ENCODE measurements at places on chromosomes 4 and X.

DNA sequence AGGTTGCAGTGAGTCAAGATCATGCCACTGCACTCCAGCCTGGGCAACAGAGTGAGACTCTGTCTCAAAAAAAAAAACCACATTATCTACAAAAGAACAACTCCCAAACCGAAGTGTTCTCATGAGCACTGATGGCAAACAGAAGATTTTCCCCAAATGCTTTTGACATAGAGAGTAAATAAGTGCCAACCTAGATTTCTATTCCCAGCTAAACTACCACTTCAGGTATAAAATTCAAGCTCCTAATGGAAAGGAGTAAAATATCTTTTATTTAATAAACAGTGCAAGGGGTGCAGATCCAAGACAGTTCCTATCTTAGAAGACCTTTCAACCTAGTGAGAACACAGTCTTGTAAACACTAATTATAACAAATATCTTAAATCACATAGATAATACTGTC is 170.3 kb downstream of the TENM3 start:
- DNase-seq, result no peak

DNA sequence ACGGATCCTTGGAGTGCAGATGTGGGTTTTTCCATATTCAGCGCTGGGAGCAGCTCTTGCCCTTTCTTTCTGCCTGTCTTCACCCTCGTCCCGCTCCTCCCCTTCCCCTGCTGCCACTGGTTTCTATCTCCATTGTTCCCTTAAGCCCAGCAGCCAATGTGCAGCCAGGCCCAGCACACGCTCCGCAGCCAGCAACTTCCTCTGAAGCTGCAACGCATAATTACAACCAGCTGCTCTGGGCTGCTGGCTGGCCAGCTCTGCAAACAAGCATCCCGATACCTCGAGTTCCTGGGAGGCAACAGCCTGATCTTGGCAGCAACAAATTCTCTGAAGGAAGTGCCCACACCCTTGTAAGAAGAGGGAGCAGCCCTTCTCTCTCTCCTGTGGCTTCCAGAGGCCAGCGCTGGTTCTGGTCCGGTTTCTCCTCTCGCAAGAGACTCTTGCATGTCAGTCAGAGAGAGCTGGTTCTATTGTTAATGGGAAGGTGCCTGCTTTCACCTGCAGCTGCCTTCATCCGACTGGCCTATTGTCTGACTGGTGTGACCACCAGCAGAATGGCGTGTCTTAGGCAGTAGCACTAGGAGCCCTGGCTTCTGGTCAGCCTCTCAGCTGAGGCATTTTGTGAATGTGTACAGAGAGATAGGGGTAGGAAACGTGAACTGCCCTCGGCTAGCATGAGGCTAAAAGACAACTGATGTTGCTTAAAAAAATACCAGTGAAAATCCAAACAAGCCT is 83.8 kb upstream of the MAML3 start:
- DNase-seq, result no peak

DNA sequence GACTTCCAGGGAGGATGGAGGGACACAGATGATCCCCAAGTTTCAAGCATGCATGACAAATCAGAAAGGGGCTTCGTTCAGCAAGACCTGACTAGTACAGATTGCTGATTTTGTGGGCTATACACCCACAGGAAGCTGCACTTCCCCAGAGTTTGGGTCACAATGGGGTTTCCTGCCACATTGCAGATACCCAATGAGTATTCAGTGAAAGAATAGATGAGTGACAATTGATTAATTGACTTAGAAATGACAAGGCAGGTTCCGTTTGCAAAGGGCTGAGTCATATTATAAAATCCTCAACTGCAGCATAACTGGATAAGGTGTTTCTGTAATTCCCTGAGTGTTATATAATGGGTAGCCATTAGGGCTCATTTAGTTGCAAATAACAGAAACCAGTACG is 146.6 kb upstream of the TBL1X start:
- no peak for DNase-seq

- DNase-seq, result no peak
Measured at GRCh38 chr4:6236816-6237390, 32.7 kb upstream of the WFS1 start.

- DNase-seq, result no peak
Measured at GRCh38 chr4:69503558-69503957, 7.9 kb upstream of the UGT2B4 start.

Measured in OCI-M1 (cell line).